ENCODE measurements at places on chromosomes 2 and 18.
A peak's percentile ranks its signal among the peaks of the same experiment; 100 is the strongest.

- no peak for DNase-seq
Observed at GRCh38 chr2:45990131-45990530, 307.1 kb upstream of the EPAS1 start.

DNA sequence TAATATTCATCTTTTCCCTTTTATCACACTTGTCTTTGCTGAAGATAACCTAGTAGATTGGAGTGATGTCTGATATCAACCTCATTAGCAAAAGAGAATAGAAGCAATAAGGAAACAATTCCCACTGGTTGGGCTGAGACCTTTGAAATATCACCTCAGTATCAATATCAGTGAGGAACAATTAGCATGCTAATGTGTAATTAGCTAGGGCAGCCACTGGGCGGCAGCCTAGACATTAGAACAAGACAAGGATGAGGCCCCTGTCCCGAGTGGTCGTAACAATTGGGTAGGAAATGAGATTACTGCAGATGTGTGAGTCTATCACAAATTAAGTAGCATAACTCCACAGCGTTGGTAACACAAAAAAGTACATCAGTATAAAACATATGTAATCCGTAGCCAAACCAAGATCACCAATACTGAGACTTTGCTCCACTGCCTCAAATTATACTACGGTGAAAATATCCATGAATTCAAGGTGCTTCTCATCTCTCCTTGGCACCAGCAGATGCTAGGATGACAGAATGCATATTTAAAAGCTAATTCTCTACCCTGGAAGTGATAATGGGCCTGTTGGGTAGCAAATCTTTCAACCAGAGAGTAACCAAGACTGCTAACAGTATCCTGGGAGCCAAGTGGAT, 99.1 kb downstream of the ALPK2 start:
- peak; percentile 75 for DNase-seq

- no peak for DNase-seq
Observed at GRCh38 chr2:102387763-102388546, 32.4 kb downstream of the IL18R1 start.

DNA sequence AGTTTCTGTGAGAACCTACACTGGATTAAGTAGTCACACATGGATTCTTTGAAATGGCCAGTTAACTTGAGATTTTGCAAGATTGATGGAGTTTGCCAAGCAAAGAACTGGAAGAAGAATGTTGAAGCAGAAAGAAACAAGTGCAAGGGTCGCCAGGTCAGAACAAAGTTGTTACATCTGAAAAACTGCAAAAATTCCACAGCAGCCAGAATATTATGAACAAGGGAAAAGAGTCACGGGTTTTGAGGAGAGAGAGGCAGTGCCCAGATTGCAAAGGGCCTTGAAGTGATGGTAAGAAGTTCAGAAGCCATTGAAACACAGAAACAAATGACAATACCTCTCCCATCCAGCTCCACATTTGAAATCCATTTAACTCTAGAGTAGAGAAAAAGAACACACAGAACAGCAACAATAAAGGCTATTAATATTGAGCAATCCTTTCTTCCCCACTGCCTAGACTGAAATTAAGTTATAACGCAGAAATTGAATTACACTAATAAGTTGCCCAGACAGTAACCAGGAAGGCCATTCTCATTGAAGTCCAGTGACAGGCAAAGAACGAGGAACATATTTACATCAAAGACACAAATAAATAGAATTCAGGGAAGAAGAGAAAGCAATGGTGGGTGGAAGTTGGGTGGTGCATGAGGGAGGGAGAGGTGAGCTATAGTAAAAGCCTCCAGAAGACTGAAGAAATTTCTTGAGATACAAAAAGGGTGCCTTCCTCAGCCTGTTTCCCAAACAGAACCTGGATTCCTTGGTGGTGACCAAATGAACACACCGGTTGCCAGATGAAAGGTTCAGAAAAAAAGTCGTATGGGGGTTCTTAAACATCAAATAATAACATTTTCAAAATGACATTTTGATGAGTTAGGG, 80.6 kb downstream of the ARHGAP15 start:
- DNase-seq = no peak

GRCh38 chr2:234368861-234369261, 128.0 kb downstream of the ARL4C start:
- peak; percentile 12 for DNase-seq

GRCh38 chr2:134917360-134917865, 1.2 kb upstream of the CCNT2 start:
- DNase-seq = no peak

DNA sequence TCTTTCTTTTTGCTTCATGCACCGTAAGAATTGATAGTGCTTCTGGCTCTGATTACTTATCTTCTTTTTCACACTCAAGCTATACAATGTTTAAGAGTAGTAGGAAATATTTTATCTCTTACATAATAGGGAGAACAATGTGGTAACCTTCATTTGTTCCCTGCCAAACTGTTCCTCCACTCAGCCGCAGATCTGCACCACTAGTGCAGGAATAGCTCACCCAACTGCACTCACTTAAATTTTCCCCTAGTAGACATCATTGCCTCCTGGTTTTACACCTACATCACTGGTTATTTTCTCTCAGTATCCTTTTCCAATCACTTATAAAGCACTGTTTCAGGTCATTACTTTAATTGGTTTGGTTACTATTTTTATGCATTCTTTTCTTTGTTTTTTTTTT, 283.5 kb upstream of the ZNF804A start:
- DNase-seq = no peak

DNA sequence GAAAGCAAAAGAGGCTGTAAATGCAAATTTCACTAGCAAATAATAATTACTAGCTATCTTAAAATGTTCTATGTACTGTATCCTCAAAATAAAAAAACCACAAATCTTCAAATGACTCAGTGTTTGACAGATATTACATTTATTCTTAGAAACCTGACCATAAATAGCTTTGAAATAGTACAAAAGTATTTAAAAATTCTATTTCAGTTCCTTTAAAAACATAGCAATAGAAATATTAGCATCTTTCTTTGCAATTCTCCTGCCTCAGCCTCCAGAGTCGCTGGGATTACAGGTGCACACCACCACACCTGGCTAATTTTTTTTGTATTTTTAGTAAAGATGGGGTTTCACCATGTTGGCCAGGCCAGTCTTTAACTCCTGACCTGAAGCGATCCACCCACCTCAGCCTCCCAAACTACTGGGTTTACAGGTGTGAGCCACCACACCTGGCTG, 50.6 kb downstream of the MSH6 start:
- no peak for DNase-seq

DNA sequence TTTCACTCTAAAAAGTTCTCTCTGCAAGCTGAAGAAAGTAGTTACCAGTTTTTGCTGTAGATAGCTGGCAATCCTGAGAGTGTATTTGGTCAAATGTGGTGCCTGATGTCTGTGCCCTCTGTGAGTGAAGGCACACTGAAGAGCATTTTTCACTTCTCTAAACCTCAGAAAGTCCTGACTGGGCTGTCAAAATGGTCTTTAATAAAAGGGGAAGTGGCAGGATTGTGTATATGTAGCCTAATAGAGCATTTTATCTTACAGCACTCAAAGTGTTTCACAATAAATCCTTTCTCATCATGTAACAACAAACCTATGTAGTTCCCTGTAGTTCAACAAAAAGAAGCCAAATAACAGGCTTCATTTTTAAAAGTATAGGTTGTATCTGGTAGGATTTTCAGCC, 1552.3 kb upstream of the SLC39A10 start:
- DNase-seq = no peak

- no peak for DNase-seq
Observed at GRCh38 chr2:43389581-43390466, 163.4 kb upstream of the ZFP36L2 start.

- DNase-seq = no peak
Observed at GRCh38 chr2:99765731-99766318, 276.0 kb upstream of the REV1 start.

DNA sequence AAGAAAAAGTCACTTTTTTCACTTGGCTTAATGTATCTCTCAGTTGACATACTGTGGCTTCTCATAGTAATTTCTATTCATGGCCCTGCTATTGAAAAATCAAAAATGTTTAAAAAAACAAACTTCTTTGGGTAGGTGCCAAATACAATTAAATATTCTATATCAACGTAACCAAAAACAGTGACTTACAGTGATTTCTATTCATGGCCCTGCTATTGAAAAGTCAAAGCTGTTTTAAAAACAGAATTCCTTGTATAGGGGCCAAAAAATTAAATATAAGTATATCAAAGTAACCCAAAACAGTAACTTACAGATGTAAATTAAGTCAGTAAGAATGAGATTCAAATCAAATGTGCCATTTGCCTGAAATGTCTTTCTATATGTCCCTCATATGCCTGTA, 31.4 kb upstream of the CD302 start:
- DNase-seq = no peak

- no peak for DNase-seq
Observed at GRCh38 chr2:41483226-41483625, 564.6 kb upstream of the PKDCC start.

DNA sequence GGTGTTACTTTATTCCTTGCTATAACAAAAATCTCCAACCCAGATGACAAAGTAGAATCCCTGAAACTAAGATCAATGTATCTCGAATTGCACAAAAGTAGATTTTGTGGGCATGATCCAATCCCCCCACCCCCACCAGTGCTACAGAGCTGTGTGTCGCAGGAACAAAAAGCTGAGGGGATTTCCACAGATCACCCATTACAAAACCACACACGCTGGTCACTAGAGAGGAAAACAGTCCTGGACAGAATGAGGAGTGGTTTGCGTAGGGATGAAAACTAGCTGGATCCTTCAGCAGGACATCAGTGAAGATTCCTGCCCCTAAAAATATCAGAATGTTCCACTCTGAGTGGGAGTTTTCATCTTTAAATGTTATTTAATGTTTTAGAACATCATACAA, 165.3 kb upstream of the STK17B start:
- no peak for DNase-seq

- no peak for DNase-seq
Observed at GRCh38 chr2:205872716-205873115, 190.4 kb downstream of the NRP2 start.

DNA sequence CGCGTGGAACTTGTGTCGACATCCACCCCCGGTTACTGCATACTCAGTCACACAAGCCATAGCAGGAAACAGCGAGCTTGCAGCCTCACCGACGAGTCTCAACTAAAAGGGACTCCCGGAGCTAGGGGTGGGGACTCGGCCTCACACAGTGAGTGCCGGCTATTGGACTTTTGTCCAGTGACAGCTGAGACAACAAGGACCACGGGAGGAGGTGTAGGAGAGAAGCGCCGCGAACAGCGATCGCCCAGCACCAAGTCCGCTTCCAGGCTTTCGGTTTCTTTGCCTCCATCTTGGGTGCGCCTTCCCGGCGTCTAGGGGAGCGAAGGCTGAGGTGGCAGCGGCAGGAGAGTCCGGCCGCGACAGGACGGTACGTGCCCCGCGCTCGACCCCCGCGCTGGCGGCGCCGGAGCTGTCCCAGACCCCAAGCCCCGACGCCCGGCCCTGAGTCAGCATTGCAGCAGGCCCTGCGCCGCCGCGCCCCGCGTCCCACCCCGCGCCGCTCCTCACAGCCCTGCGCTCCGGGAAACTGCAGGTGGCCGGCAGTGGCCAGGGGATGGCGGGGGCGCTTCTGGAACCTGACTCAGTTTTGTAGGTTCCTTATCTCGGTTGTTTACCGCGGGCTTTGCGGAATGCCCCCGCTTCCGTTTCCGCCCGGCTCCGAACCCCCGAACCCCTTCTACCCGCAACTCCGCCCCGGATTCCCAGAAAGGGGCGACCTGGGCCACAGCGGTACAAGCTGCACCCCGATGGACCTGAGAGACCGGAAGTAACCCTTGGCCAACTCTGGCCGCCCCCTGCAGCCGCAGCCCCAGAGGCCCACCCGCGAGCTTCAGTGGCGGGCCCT, at the start of gene CFLAR:
TSS of gene CFLAR (plus strand) at position 50 of the 844 bp plus-strand sequence. CDS start 13,702 bp downstream, outside the sequence.
- peak; percentile 81 for DNase-seq

- no peak for DNase-seq
Observed at GRCh38 chr18:74515620-74516231, 18.6 kb upstream of the CNDP1 start.

DNA sequence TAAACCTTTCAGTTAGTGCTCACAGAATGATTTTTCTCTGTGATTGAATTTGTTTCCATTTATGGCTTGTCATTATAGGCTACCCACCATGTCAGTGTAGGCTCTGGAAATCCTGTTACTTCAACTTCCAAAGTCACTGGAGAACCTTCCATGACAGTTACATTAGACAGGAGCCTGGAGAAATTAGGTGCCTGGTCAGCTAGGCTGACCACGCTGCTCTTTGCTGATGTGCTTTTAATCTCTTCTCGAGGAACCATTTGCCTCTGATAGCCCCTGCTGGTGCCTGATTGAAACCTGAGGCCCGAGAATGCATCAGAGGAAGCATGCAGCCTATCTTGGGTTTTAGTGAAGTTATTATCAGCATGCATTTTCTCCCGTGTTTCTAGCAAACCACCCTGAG, 29.6 kb upstream of the TTN start:
- DNase-seq = no peak

GRCh38 chr18:37182340-37183135, 353.6 kb downstream of the KIAA1328 start:
- no peak for DNase-seq

DNA sequence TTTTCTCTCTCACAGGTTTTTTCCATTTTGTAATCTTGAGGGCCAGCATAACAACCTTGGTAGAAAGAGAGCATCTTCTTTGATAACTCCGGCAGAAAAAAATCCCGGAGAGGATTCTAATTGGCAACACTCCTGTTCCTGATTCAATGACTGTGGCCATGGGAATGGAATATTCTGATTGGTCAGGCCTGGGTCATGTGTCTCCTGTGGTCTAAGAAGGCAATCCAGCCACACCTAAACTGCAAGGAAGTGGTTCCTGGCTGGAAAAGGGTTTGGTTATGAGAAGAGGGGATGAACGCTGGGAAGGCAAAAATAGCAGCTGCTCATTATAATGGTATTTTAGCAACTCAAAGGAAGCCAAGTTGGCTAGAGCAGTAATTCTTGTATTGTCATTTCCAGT, 24.8 kb upstream of the ZNF638 start:
- DNase-seq = peak; percentile 71

DNA sequence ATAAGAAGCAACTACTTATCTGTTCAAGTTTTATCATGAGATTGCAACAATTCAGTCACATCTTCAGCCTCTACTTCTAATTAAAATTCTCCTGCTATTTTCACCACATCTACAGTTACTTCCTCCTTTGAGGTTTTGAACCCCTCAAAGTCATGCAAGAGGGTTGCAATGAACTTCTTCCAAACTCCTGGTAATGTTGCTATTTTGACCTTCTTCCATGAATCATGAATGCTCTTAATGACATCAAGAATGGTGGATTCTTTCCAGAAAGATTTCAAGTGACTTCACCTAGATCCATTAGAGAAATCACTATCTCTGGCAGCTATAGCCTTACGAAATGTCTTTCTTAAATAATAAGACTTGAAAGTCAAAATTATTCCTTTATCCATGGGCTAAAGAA, 1052.8 kb upstream of the NRXN1 start:
- peak; percentile 8 for DNase-seq

Measured in cardiac fibroblast (primary cell).